ENCODE measurements at places on chromosomes 5 and 9.

DNA sequence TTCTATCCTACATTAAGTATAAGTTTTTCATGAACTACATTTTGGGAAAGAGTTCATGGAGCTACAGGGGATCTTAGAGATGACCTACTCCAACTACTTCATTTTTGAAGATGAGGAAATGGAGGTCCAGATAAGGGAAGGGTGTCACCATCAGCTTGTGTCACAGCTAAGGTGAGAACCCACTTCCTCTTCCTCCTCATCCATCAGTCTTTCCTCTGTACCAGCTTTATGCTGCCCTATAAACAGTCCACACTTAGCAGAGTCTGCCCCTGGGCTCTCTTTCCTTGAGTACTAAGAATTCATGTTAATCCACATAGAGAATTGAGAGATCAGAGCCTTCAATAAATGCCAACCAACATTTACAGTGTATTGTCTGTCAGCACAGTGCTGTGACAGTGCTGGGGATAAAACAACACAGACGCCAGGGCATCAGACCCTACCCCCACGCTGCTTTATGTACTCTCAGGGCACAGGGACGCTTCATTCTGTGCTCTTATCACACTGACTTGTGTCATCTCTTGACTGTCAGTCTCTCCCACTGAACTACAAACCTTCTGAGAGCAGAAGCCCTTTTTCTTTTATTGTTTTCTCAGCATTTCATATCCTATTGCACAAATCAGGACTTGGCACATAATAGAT, 22.1 kb downstream of the ADRB2 start:
- DNase-seq, result no peak

GRCh38 chr5:10059556-10059955, 190.1 kb downstream of the ATPSCKMT start:
- no peak for DNase-seq

GRCh38 chr5:53928641-53929040, 368.2 kb downstream of the NDUFS4 start:
- no peak for DNase-seq

DNA sequence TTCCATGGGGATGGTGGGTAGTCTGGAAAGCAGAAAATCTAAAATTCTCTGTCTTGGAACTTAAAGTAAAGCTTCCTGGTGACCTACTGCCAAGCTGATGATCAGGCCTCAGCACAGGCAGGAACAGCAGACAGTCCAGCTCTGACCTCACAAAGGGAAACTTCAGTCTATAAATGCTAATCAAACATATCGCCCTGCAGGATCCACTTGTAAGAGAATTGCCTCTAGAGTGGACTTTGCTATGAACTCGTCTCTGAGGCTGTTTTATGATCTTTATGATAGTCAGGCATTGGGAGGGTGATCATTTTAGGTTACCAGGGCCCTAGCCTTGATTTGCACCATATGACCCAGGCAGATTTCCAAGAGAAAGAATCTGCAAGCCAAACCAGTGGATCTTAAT, 67.6 kb upstream of the SELENOP start:
- no peak for DNase-seq

DNA sequence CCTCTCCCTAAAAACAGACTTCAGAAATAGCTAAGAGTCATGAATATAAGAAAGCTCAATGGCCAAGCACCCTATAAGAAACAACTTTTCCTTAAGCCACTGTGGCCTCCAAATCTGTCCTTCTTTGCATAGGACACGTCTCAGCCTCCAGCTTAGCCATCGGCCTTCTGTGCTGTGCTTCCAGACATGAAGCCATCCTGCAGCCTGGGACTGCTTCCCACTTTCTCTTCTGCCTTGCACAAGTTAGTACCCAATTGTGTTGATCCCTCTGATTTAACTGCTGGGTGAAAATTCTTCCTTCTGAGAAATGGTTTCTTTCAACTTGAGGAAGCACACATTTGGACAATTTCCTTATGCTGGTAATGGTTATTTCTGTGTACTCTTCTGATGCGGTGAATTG, 334.7 kb downstream of the MARCHF11 start:
- no peak for DNase-seq

GRCh38 chr5:14265570-14265969, 122.4 kb downstream of the TRIO start:
- DNase-seq, result no peak

DNA sequence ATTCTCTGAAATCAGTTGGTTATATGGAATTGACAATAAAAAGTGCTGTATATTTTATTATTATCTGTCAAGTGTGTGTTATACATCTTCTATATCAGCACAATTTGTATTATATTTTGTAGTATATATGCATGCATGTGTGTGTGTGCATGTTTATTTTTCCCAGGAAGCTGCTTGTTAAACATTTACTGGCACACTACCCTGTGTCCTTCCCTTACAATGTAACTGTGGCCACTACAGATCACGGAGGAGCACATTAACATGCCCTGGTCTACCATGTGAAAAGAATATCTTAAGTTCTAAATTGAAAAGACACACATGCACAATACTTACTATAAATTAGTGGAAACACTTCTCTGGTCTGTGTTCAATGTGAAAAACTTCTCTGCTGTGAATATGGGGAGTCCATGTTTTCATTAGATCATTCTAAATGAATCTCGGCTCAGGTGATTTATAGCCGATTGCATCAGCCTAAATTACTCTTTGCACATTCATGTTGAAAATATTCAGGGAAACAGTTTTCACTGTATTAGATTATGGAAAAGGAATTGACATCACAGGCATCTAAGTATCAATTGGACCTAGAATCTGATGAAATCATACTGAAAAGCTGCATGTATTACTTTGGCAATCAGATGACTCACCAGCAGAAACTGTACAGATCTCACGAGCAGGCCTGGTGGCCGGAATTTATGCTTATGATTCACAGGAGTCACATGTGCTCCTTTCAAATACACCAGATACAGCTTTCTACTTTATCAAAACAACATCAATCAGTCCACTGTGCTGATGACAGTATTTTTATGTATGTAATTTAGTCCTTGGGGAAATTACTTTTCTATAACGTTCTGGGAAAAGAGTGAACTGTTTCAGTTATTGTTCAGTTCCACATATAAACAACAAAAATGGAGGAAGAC, 39.4 kb downstream of the LURAP1L start:
- DNase-seq, result no peak

- no peak for DNase-seq
Observed at GRCh38 chr5:59905188-59905587, 11.7 kb upstream of the PDE4D start.

- DNase-seq, result no peak
Observed at GRCh38 chr5:117999939-118000549, 988.3 kb downstream of the DTWD2 start.

GRCh38 chr9:137067860-137068538, 2.4 kb downstream of the SAPCD2 start:
- peak; percentile 87 for DNase-seq

GRCh38 chr5:65760504-65761275, 38.7 kb downstream of the NLN start:
- DNase-seq, result peak; percentile 47

DNA sequence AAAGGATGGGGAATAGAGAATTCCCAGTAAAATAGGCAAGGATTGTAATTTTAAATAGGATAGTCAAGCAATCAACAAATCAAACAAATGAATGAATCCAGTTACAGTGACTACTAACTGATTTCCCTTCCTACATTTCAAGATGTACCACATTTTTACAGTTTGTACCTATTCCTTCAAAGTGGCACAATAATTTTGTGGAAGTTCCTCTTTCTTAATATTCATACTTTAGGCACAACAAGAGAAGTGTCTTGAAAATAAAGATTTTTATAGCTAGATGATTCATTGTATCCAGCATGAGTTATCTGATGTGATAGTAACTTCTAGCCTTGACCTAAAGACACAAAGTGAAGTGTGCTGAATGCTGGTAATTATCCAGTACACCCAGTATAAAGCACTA, 122.2 kb upstream of the ACOT12 start:
- no peak for DNase-seq

GRCh38 chr9:21281275-21281674, 23.8 kb downstream of the IFNA5 start:
- DNase-seq, result no peak

All from activated CD4-positive, alpha-beta T cell treated with anti-CD3 and anti-CD28 coated beads, Interleukin-2, amount 50 U/mL, for 1 hour (primary cell).